NCI-H2029 treated with DMSO at 0.1 percent for 48 hours (cell line): ENCODE measurements at places on chromosomes 11 and 22.

DNA sequence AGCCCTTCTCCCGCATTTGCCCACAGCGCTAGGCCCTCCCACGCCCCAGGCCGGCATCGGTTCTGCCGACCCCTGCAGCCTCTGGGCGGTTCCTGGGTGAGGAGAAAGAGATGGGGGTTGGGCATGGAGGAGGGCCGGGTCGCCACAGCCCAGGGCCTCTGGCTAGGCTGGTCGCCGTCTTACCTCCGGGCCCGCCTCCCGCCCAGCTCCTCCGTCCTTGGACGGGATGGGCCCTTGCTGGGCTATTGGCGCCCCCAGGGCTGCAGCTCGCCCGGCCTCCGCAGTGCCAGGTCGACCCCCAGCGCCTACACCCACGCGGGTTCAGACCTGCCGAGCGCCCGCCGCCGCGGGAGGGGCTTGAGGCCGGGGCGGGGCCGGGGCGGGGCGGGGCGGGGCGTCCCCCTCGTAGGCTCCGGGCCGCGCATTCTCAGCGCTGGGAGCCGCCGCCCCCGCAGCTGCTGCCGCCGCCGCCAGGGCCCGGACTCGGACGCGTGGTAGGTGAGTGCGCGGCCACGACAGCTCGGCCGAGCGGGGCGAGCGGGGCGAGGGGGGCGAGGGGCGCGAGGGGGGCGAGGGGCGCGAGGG is at the start of gene CD151:
TSS of gene CD151 (plus strand) at position 424 of the 585 bp plus-strand sequence. CDS start 3,118 bp downstream, outside the sequence.
- no peak for DNase-seq

DNA sequence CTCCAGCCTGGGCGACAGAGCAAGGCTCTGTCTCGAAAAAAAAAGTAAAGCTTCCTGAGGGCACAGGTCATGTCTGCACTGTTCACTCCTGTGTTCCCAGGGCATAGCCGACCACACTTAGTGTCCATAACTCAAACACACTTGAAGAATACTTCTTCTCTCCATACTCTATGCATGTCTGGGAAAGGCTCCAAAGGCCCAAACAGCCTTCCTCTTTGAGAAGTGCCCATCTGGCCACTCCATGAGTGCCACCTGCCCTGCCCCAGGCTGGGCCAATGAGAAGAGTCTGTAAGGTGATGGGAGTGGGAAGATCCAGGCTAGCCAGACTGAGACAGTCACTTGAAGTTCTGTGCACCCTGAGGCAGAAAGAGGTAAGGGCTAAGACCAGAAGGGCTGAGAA is 24.7 kb downstream of the DGCR2 start:
- DNase-seq = no peak

DNA sequence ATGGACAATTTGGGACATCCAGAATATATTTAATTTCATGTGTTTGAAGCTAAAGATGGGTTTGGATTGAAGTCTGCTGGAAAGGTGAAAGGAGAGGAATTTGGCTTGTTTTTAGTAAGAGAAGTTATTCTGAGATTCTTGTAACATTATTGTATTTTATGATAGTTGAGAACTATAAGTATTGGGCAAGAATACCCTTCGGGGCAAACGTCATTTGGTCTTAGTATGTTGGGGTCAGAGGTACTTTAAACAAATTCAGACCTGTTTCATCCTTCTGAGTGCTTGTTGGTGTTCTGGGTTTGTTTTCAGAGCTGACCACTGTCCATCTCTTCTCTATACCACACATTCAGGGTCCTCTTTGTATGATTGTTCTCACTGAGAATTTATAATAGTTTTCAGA is 19.5 kb downstream of the PANX1 start:
- no peak for DNase-seq

GRCh38 chr11:34299284-34299972 is 58.4 kb downstream of the ABTB2 start:
- peak; percentile 30 for DNase-seq

DNA sequence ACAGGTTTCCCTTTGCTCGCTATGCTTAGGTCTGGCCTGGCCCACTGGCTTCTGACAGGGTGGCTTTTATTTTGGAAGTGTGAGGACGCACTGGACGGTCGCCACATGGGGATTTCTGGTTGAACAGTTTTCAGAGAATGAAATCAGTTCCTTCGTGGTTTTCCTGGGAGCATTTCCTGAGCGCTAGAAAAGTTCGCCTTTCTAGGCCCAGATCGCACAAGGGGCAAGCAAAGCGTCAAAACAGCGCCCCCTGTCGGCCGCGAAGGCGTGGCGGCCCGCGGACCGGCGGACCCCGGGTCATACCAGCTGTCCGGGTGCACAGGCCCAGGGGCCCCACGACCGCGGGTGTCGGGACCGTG is 12.7 kb upstream of the CYP2R1 start:
- DNase-seq = no peak

DNA sequence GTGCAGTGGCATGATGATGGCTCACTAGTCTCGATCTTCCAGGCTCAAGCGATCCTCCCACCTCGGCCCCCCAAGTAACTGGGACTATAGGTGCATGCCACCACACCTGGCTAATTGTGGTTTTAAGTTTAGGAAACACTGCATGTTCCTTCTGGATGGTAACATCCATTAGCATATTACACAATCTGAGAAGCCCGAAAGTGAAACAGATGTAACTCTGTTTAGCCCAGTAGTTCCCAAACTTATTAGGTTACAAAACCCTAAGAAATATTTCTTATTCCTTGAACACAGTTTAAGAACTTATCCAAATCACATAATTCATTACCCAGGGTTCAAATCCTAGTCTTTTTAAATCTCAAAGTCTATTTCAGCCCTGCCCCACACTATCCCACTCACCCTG is 28.3 kb downstream of the POLDIP3 start:
- no peak for DNase-seq

- peak; percentile 81 for DNase-seq
Measured at GRCh38 chr22:38172832-38173640, 8.6 kb downstream of the PLA2G6 start.

- no peak for DNase-seq
Measured at GRCh38 chr11:2980168-2980840, 11.8 kb downstream of the NAP1L4 start.

DNA sequence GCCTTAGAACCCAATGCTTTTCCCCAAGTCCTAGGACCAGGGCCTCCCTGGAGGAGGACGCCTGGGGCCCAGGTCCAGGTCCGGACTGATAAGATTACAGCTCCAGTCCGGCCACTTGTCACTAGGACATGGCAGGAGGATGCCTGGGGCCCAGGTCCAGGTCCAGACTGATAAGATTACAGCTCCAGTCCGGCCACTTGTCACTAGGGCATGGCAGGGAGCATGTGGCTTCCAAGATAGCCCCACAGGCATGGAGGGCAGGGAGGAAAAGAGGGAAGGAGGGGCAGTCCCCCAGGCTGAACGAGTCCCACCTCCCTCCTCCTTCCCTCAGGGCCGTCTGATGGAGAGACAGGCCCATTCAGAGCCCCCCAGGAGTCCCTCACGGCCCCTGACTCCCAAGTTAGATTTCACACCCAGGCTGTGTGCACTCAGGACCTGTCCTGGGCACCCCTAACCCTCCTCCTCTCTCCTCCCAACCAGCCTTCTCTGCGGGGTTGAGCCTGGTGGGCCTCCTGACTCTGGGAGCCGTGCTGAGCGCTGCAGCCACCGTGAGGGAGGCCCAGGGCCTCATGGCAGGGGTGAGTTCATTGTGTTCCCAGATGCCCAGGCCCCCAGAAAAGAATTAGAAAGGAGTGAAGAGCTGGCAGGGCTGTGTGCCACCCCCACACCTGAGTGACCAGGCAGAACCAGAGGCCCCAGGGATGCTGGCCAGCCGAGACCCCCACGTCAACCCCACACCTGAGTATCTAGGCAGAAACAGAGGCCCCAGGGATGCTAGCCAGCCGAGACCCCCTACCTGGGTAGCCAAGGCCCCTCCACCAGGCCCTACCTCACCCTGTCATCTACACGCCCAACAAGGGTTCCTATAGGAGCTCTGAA is 2.1 kb downstream of the TSPAN32 start:
- DNase-seq = no peak

DNA sequence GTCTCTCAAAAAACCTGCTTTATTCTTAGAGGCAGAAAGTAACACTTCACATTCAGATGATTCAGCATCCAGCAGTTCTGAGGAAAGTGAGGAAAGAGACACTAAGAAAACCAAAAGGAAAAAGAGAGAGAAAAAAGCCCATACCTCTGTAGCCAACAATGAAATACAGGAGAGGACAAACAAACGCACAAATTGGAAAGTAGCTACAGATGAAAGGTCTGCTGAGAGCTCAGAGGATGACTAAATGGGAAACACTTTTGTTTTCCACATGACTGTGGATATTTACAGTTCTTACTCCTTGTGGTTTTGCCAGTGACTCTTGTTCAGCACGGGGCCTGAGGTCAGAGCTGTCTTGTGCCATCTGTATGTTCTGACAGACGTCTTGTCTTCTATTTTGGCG is 3.8 kb downstream of the TIMM8B start:
- no peak for DNase-seq

- no peak for DNase-seq
Measured at GRCh38 chr11:71496421-71496820, 30.6 kb upstream of the KRTAP5-7 start.
